HFF-Myc (cell line): ENCODE measurements at places on chromosomes 5 and 9.

DNA sequence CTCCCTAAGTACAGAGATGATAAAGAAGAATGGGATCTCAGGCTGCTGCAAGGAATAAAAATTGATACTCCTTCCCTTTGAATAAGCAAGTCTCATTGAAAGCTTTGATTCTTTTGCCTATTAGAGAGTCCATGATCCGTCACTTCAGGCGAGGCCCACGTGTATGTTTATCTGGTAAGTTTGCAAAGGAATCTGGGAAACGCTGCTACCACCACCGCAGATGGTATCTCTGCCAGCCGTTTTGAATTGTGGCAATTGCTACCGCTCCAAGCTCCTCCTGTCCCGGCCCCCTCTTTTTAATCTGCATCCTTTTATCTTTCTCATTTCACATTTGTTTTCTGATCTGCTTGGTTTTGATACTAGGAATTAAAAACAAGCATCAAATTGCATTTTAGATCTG, 42.9 kb upstream of the GRIA1 start:
- DNase-seq, result no peak

- DNase-seq, result no peak
Observed at GRCh38 chr9:123058834-123059233, 25.4 kb downstream of the GPR21 start.

DNA sequence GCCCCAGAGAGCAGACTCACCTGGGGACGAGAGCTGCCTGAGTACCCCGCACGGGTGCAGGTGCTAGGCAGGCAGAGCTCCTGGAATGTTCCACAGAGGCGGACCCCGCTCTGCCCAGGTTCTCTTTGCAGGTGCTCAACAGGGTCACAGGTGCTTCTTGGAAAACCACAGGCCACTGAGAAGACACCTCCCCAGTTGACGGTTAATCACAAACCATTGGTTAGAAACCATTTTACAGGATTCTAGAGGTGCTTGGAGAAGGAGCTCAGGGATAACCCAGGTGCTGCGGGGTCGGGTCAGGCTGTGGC, 17.3 kb upstream of the SLC6A19 start:
- DNase-seq, result no peak

DNA sequence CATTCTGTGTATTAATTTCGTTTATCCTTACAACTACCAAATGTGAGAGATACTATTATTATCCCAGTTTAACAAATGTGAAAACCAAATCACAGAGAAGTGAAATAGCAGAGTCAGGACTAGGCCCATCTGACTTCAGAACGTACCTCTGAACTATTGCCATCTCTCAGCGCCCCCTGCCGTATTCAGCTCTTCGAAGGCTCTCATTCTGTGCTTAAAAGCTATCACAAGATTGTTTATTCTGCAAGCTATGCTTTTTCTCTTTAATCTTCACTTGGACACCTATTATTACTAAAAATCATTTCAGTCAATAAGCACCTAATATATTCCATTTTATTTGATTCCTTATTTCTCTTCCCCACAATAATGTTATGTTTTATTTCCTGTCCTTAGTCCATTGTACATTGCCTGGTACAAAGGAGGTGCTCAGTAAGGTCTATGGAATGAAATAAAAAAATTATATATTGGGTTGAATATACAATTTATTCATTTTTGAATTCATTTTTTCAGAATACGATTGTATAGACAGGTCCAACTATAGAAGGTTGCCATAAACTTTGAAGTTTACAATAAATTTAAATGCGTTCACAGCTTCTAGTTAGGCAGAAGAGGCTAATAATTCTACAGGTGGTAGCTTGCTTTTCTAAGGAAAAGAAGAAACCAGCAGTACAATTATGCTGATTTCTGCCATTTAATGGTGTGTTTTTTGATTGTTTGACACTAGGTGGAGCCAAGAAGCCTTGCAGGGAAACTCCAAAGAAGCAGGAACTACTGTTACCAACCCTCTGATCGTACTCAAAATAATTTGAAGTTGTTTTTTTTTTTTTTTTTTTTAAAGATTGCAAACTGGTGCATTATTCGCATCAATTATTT, 202.2 kb upstream of the DMRTA1 start:
- DNase-seq, result peak; percentile 33

DNA sequence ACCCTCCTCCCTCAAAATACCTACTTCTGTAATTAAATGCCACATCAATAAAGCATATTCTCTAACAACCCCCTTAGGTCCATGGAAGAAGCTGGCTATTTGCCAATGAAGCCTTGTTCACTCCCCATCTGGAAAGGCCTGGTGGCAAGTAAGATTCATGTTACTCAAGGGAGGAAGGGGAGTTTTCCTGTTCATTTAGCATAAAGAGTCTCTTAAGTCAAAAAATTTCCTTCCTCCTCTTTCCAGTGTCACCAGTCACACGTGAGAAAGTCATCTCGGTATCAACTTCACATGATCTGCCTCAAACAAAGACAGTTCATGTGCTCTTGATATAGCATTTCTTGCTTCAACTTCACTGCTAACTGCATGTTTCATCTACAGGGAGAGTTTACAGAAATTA, 32.7 kb upstream of the RIC1 start:
- no peak for DNase-seq

GRCh38 chr5:132052520-132052919, 7.9 kb upstream of the IL3 start:
- DNase-seq, result no peak

DNA sequence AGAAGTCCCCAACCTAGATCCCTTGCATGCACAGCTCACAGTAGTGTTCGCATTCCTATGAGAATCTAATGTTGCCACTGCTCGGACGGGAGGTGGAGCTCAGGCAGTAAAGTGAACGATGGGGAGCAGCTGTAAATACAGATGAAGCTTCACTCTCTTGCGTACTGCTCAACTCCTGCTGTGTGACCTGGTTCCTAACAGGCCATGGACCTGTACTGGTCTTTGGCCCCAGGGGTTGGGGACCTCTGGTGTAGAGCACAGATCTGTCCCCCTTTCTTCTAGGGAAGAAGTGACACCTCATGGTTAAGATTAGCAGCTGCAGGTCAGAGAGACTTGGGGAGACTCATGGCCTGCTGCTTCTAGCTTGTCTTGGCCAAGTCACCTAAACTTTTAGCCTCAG, 7.1 kb downstream of the ARHGEF28 start:
- no peak for DNase-seq

- no peak for DNase-seq
Observed at GRCh38 chr5:127683008-127683407, 20.2 kb upstream of the CCDC192 start.

DNA sequence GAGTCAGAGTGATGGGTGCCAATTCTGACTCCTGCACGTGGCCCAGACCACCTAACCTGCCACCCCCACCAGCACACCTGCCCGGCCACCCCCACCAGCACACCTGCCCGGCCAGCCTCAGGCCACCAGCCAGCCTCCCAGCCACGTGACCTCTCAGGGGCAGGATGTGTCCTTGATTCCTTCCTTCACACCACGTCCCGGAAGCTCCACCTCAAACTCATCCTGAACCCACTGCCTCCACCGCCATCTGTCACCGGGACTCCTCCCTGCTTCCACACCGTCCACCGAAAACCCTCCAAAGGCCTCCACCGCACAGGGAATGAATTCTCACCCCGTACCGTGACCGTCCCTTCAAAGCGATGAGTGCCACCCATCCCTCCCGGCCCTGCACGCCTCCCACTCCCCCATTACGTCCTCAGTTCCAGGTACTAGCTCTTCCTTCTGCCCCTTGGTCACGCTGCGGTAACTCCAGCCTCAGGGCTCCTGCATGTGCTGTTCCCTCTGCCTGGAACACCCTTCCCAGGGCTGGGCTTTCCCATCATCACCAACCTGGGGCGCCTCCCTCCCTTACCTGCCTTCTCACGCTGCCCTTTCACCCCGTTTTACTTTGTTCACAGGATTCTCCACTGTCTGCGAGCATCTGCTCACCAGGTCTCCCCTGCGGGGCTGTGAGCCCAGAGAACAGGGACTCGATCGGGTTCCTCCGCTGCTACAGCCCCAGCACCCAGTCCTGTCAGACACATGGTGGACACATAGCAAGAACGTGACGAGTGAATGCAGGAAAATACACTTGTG, 82.9 kb downstream of the ADAMTS2 start:
- DNase-seq, result no peak

GRCh38 chr5:87139795-87140194, 127.9 kb upstream of the RASA1 start:
- no peak for DNase-seq

- DNase-seq, result no peak
Observed at GRCh38 chr9:88959727-88960469, 31.4 kb upstream of the S1PR3 start.

DNA sequence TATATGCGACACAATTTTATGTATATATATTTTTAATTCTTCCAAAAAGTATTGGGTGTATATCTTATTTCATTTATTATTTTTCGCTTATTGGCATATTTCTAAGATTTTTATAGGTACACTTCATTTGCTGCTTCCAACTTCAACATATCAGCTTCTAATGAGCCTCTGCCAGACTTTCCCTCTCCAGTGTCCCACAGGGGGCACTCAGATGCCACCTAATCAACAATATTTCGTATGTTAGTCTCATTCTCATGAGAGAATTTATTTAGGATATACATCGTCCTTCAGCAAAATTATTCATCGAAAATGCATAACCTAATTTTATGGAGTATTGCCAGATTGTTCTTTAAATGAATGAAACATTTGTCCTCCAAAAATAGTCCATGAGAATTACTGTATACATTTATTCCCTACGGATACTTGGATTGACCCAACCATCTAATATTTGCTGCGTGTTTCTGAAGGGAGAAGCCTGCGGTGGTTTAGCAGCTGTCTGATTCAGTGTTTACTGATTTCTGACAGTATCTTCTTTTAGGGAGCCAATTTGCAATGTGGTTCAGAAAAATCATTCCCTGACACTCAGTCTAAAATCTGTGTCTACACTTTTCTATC, 100.6 kb upstream of the SELENOP start:
- DNase-seq, result peak; percentile 19

DNA sequence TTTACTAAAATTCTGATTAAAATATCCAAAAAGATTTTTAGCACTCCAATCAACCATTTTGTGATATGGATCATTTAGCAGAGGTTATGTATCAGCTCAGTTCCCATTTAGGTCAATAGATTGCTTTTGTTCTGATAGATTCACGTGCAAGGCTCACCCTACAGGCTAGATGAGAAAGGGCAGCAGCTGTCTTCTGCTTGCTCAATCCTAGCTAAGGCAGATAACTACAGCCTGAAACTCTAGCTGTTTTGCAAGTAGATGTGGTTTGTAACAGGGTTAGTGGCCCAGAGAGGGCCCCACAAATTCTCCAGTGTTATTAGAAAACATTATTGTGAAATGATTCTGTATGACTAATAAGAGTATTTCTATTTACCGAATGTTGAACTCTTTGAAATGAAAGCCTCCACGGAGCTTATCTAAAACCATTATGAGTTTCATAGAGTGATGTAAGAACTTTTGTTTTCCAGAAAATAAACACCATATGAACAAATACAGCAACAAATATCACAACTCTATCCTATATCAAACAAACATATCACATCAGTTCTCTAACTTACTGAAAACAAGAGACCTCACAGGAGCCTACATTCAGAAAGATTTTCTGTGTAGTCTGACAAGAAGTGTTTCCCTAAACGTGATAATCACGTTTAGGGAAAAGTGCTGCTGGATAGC, 841.9 kb upstream of the ACO1 start:
- no peak for DNase-seq

DNA sequence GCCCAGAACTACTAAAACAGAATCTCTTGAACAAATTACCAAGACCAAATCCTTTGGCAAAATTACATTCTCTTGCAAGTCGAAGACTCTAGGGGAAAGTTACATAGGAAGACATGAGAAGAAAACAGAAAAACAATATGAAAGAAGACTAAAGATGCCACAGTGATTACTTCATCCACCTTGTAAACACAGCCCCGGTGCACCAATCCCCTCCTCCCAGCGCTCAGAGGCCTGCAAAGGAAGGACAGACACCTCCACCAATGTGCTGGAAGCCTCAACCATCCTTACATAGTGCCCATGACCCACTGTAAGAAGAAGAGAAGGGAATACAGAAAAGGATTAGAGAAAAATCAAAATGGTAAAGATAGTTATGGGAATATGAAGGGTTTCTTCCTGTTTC, 218.5 kb downstream of the SPOCK1 start:
- DNase-seq, result no peak

DNA sequence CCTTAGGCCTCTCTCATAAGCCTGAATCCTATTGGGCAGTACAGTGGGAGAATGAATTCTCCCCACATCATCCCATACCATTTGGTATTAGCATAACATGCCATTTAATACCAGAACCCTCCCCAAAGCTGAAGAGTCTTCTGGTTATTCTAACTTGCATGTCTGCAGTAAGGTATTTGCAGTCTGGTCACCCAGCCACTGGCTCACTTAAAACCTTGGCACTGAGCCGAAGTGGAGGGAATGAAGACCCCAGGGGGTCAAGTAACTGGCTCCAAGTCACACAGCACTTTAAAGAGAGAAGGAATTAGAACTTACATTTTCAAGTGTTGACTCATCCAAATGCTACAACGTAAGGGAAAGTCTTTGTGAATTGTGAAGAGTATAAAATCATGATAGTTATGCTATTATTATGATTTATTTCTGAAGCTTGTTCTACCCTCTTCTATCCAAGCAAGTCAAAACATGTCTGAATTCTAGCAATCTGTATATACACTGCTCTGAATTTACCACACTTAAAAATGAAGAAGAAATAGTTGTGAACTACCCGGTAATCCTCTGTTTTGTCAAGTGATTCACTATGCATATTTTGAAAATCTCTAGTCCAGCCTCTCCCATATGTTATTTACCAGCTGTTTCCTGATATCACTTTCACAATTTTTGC, 28.5 kb downstream of the GLRA1 start:
- DNase-seq, result peak; percentile 58

DNA sequence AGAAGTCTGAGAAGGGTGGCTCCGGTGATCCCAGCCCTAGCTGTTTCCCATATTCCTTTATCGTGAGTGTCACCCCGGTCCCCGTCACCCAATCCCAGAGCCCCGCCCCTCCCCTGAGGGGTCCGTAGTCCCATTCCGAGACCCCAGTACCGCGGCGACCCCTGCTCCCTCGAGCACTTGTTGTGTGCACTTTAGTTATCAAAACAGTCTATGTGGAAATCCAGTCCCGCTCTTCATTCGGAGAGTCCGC, 223 bp downstream of the LRSAM1 start:
- DNase-seq, result no peak

- DNase-seq, result no peak
Observed at GRCh38 chr5:72434781-72435437, 72.3 kb downstream of the ZNF366 start.

GRCh38 chr5:17379100-17379951, 118.7 kb upstream of the TAF11L2 start:
- DNase-seq, result no peak

GRCh38 chr5:167413506-167413905, 877.9 kb upstream of the WWC1 start:
- no peak for DNase-seq

DNA sequence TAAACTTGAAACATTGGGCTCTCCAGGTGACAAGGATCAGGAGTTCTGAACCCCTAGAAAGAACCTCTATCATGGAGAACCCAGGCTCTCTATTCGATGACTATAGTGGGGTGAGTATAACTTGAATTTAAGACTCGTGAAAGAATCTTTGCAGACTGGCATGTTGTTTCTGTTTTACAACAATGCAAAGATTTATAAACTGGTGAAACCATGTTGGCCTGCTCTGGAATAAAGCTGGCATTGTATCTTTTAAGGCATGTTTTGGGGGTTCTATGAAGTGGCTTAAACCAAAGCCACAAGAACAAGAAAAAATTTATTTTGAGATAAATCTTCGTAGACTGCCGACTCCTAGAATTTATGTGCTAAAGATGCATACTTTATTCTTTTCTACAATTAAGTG, 9.8 kb upstream of the GDNF start:
- no peak for DNase-seq

GRCh38 chr9:124771867-124772679, 962 bp upstream of the NR6A1 start:
- DNase-seq, result no peak

GRCh38 chr9:78666818-78667414, 370.0 kb downstream of the PSAT1 start:
- no peak for DNase-seq
